Activated naive CD4-positive, alpha-beta T cell treated with anti-CD3 and anti-CD28 coated beads, Interleukin-2, amount 10 ng/mL, durations not matched to agents 5 hours and 36 hours (primary cell): ENCODE measurements at places on chromosomes 1 and 21. TPM values are rescaled to one million over a fixed set of nuclear protein-coding genes. Genes with fewer than 3 reads are reported as not detected.

WNT3A gene
- not detected for total RNA-seq

SLC39A1 gene
- total RNA-seq: 29.7 TPM

CYP4A11 gene
- total RNA-seq: not detected

ZNF362 gene
- 20.0 TPM for total RNA-seq

CHML gene
- total RNA-seq: 15.9 TPM

ADGRB2 gene
- total RNA-seq: 0.39 TPM

BMP8B gene
- total RNA-seq: 0.19 TPM

HSPB7 gene
- not detected for total RNA-seq

RGL1 gene
- total RNA-seq: 1.7 TPM

DMRTA2 gene
- not detected for total RNA-seq

IFI44L gene
- 29.2 TPM for total RNA-seq

GNAT2 gene
- not detected for total RNA-seq

OLIG1 gene
- not detected for total RNA-seq

FCRL5 gene
- 0.08 TPM for total RNA-seq

OXCT2 gene
- total RNA-seq: 0.17 TPM

HES2 gene
- total RNA-seq: 0.12 TPM

LCA5L gene
- total RNA-seq: not detected

DNTTIP2 gene
- 52.6 TPM for total RNA-seq

ATF3 gene
- total RNA-seq: 10.6 TPM

OPN3 gene
- 12.6 TPM for total RNA-seq

SLC35F3 gene
- 18.2 TPM for total RNA-seq

OTUD7B gene
- 8.5 TPM for total RNA-seq

KMO gene
- not detected for total RNA-seq

MSH4 gene
- 0.25 TPM for total RNA-seq

DISC1 gene
- total RNA-seq: 22.2 TPM

ATAD3A gene
- 31.9 TPM for total RNA-seq

AMY2A gene
- not detected for total RNA-seq

MYOG gene
- total RNA-seq: not detected

DCAF8 gene
- total RNA-seq: 113 TPM

HAO2 gene
- total RNA-seq: not detected

UBQLN4 gene
- total RNA-seq: 26.2 TPM

RPTN gene
- not detected for total RNA-seq

KRTAP13-2 gene
- total RNA-seq: not detected

RXFP4 gene
- not detected for total RNA-seq

GJA4 gene
- not detected for total RNA-seq

OR2L8 gene
- 0.30 TPM for total RNA-seq

EPRS1 gene
- total RNA-seq: 103 TPM

CFAP74 gene
- total RNA-seq: not detected

ALG14 gene
- 2.5 TPM for total RNA-seq

SLAMF9 gene
- not detected for total RNA-seq

PTAFR gene
- total RNA-seq: 0.22 TPM

CELA2A gene
- total RNA-seq: not detected

PPM1J gene
- total RNA-seq: not detected

ARHGEF16 gene
- not detected for total RNA-seq

ATG4C gene
- total RNA-seq: 11.2 TPM

RASSF5 gene
- 212 TPM for total RNA-seq

CHODL gene
- total RNA-seq: not detected

VAMP4 gene
- 20.9 TPM for total RNA-seq

CYP4B1 gene
- not detected for total RNA-seq

SPATA45 gene
- total RNA-seq: not detected

KIF26B gene
- not detected for total RNA-seq

FCER1A gene
- total RNA-seq: not detected

DSTYK gene
- 9.4 TPM for total RNA-seq

FCRL4 gene
- not detected for total RNA-seq

MATN1 gene
- total RNA-seq: not detected

MIA3 gene
- 63.9 TPM for total RNA-seq

CD5L gene
- not detected for total RNA-seq

CDC7 gene
- total RNA-seq: 18.4 TPM

LDLRAD1 gene
- not detected for total RNA-seq
